ENCODE measurements at places on chromosomes 2 and 18.

GRCh38 chr2:98833917-98834263 is 102.1 kb downstream of the CRACDL start:
- DNase-seq = no peak

DNA sequence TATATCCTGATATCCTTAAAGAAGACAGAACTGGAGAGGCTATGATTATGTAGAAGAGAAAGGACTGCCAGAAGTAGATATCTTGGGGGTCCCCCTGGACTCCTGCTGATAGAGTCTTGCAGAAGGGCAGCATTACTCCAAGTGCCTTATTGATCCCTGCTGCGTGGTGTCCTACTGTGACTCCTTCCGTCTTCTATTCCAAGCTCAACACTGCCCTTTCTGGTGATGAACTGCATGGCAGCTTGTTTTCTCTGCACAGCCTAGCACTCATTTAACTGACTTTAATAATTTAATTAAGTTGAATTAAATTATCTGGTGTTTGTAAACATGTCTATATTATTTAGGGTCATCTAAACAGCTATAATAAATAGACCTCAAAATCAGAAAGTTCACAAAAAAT is 194.1 kb upstream of the DSEL start:
- DNase-seq = no peak

- DNase-seq = no peak
Measured at GRCh38 chr2:27001950-27002349, 30.8 kb upstream of the TMEM214 start.

DNA sequence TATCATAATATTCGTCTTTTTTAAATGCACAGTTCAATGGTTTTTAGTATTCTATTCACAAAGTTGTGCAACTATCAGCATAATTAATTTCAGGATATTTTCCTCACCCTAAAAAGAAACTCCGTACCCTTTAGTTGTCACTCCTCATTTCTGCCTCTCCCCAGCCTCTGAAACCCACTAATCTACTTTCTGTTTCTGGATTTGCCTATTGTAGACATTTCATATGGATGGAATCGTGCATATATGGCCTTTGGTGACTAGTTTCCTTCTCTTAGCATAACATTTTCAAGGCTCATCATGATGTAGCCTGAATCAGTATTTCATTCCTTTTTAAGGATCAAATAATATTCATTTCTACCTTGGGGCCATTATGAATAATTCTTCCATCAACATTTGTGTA is 18.5 kb downstream of the NEURL3 start:
- DNase-seq = no peak

DNA sequence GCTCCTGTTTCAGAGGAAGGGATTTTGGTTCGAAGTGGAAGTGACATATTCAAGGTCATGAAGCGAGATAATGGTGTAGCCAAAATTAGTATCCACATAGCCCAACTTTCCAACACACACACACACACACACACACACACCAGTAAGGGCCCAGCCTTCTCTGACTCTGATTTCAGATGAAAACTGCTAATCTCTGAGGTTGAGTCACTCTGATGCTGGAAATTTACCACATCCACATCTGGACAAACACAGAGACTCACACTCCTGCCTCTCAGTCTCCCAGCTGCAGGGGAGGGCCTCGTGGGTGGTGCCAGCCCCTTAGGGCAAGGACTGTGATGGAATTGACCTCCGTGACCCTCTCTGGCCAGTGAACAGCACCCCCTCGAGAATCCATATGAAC is 29.0 kb upstream of the SLC35F6 start:
- no peak for DNase-seq
